ENCODE measurements at places on chromosomes 7 and 10.

GRCh38 chr7:7862393-7862792, 106.2 kb upstream of the GLCCI1 start:
- no peak for DNase-seq

DNA sequence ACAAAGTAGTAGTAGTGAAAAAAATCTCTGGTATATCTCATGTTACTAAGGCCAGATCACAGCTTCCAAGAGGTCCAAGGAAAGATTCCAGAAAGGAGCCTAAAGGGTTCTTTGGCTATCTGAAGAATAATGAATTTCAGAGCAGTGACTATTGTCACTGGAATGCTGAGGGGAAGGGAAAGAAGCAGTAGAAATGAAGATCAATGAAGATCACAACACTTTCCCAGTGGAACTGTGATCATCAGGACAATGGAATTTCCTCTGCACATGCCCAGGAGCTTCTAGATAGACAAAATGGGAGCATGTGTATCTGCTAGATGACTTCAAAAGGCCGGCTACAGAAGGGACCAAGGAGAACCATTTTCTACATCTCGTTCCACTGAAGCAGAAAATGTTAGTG, 219.5 kb upstream of the PHYHIPL start:
- no peak for DNase-seq

GRCh38 chr7:44107116-44107960, 3.2 kb downstream of the AEBP1 start:
- no peak for DNase-seq

- peak; percentile 14 for DNase-seq
These were observed 39.6 kb upstream of the KLHL7 start for GRCh38 chr7:23065974-23066373.

- DNase-seq = no peak
These were observed 73.7 kb upstream of the SKAP2 start for GRCh38 chr7:26937939-26938623.

- peak; percentile 2 for DNase-seq
These were observed 664.8 kb upstream of the SEMA3D start for GRCh38 chr7:85851571-85852193.

GRCh38 chr10:101223274-101224059, 5.8 kb downstream of the LBX1 start:
- no peak for DNase-seq

GRCh38 chr7:99201027-99201426, 6.9 kb downstream of the KPNA7 start:
- peak; percentile 72 for DNase-seq

DNA sequence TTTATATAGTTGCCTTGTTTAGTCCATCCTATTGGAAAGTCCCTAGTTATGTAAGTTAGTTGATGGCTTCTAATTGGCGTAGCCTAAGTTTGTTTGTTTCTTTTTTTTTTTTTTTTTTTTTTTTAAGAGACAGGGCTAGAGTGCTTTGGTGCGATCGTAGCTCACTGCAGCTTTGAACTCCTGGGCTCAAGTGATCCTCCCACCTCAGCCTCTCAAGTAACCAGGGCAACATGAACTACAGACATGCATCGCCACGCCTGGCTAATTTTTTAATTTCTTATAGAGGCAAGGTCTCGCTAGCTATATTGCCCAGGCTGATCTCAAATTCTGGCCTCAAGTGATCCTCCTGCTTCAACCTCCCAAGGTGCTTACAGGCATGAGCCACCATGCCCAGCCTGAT, 7.1 kb downstream of the CSGALNACT2 start:
- no peak for DNase-seq

GRCh38 chr7:105060437-105060836, 46.4 kb downstream of the KMT2E start:
- no peak for DNase-seq

GRCh38 chr7:105307163-105307672, 81.5 kb downstream of the SRPK2 start:
- DNase-seq = no peak

Measured in AG08396 (cell line).